Glutamatergic neuron (in vitro differentiated cells): ENCODE measurements at places on chromosomes 6 and 20. TPM values are rescaled to one million over a fixed set of nuclear protein-coding genes. Genes with fewer than 3 reads are reported as not detected.

Gene PTP4A1
- 87.9 TPM for total RNA-seq

Gene PACRG
- not detected for total RNA-seq

Gene GPX6
- total RNA-seq = not detected

Gene MYB
- 0.56 TPM for total RNA-seq

Gene KCNK5
- total RNA-seq = 0.71 TPM

Gene NECAB3
- total RNA-seq = 146 TPM

Gene C6orf89
- 57.0 TPM for total RNA-seq

Gene ROMO1
- total RNA-seq = 103 TPM

Gene IPCEF1
- total RNA-seq = 0.61 TPM

Gene ZNF391
- total RNA-seq = 8.3 TPM

Gene BANF2
- total RNA-seq = not detected

Gene FBXO5
- 6.2 TPM for total RNA-seq

Gene SDCBP2
- 4.0 TPM for total RNA-seq

Gene PTK6
- total RNA-seq = 0.17 TPM

Gene PKIB
- total RNA-seq = 48.1 TPM

Gene INSM1
- 332 TPM for total RNA-seq

Gene GPX5
- total RNA-seq = not detected

Gene CST2
- not detected for total RNA-seq

Gene HLA-DPA1
- 1.0 TPM for total RNA-seq

Gene CALHM4
- total RNA-seq = not detected

Gene PNPLA1
- not detected for total RNA-seq

Gene CGA
- total RNA-seq = not detected

Gene OR2H2
- not detected for total RNA-seq

Gene GFOD1
- 4.1 TPM for total RNA-seq

Gene CRISP2
- not detected for total RNA-seq

Gene SPTLC3
- total RNA-seq = not detected

Gene MROH8
- total RNA-seq = 2.6 TPM

Gene CLDN20
- not detected for total RNA-seq

Gene NRSN1
- 5.7 TPM for total RNA-seq
